ENCODE measurements at places on chromosomes 12 and 14.

DNA sequence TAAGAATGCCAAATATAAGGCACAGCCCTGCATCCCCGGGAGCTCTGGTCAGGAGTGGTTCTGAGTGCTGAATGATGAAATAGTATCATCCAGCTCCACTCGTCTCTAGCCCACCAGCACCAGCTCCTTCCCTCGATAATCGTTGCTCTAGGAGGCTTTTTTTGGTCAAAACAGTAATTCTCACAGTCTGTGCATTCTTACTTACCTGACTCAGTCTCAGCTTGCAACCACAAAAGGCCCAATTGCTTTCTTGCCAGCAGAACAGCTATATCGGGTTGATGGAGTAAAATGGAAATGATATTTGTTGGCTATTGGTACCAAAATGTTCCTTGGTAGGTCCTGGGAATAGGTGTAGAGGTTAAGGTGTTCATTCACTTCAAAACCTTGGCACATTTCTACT lies 94.8 kb downstream of the BMP4 start:
- DNase-seq, result no peak

GRCh38 chr12:20716985-20717384 lies 21.9 kb downstream of the SLCO1C1 start:
- no peak for DNase-seq

- peak; percentile 71 for DNase-seq
Measured at GRCh38 chr12:57247041-57247440, 3.9 kb downstream of the STAC3 start.

DNA sequence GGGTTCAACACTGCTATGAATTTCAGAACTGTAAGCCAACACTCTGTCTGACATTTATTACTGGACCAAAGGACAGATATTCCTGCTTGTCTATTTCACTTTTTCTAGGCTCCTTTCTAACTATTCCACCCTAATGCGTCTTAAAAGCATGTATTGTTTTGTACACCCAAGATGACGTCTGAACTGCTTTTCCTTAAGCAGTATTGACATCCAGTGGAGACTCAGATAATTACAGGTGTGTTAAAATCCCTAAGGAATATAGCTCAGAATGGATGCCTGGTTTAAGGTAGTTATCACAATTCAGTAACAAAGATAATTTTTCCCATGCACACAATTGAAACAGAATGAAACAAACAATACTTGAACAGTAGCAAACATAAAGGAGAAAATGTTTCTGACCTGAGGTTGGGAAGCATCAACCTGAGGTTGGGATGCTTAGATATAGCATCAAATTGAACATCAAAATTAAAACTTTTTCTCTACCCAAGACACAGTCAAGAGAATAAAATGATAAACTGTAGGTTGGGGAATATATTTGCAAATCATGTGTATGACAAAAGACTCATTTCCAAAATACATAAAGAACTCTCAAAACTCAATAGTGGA lies 93.7 kb upstream of the PTPRR start:
- no peak for DNase-seq

- peak; percentile 98 for DNase-seq
Measured at GRCh38 chr12:110937104-110937641, 16.8 kb upstream of the MYL2 start.

- no peak for DNase-seq
Measured at GRCh38 chr14:106280876-106281275, 754.5 kb downstream of the TMEM121 start.

DNA sequence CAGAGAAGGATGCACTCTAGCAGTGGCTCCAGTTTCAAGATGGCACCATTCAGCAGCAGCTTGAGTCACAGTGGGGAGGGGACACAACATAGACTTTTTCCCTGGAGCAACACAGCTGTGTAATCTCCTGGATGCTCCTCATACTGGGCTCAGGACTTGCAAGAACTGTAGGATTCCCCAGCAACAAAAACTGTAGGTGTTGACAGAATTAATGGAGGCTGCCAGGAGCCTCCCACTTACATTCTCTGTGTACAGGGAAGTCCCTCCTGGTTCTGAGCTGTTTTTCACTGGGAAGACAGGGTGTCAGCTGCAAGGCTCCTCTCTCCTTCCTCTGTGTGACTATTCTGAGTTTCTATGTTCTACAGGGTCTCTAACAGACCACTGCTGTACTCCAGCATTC lies 217.9 kb downstream of the KIF21A start:
- no peak for DNase-seq

- peak; percentile 83 for DNase-seq
Measured at GRCh38 chr12:130162745-130163460, 639 bp downstream of the FZD10 start.

- no peak for DNase-seq
Measured at GRCh38 chr14:83372271-83372670, 1838.6 kb upstream of the SEL1L start.

GRCh38 chr12:96409731-96410130 lies 9.5 kb upstream of the CDK17 start:
- DNase-seq, result no peak

DNA sequence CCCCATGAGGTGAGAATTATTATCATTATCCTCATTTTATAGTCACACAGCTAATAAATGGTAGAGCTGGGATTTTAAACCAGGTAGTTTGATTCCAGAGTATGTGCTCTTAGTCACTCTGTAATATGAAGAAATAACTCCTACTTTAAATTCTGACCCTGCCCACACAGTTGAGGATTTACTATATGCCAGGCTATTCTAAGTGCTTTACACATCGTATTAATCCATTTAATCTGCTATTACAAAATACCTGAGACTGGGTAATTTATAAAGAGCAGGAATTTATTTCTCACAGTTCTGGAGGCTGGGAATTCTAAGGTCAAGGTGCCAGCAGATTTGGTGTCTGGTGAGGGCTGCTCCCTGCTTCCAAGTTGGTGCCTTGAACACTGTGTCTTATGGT lies 19.6 kb upstream of the WIF1 start:
- no peak for DNase-seq

DNA sequence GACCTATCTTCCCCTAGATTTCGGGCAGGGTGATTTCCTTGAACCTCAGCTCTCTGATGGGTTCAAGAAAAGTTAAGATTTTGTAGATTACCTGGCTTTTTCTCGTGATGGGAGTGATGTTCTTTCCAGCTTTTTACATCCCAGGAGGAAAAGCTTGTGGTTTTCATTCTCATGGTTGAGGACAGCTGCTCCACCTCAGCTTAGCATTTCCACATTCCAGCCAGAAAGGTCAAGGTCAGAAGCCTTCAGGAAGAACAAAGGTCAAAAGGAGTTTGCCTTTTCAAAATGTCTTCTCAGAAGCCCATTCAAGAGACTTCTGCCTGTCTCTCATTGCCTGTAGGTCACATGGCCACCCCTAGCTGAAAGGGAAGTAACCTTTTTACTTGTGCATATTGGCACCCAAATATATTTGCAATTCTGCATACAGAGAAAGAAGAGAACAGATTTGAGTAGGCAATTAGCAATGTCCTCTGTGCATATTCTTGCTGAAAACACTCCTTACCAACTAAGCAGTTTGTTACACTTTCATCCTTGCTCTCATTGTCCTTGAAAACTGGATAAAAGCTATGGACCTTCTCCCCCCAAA lies 6.6 kb upstream of the ADGRD1 start:
- peak; percentile 11 for DNase-seq

DNA sequence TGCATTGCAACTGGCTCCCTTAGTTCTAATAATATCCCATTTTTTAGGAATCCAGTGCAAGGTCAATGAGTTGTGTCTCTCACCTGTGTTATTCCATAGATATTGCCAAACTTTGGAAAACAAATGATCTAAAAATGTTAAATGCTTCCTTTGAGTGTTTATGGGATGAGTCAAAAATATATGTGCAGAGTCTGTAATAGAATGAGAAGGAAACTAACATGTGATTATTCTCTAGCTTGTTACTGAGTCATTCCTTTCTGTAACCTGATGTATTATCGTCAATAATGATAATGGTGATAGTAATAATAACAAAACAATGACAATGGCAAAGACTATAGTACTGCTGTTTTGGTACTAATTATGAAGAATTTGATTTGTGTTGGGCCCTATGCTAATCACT lies 11.5 kb downstream of the ACSS3 start:
- no peak for DNase-seq

DNA sequence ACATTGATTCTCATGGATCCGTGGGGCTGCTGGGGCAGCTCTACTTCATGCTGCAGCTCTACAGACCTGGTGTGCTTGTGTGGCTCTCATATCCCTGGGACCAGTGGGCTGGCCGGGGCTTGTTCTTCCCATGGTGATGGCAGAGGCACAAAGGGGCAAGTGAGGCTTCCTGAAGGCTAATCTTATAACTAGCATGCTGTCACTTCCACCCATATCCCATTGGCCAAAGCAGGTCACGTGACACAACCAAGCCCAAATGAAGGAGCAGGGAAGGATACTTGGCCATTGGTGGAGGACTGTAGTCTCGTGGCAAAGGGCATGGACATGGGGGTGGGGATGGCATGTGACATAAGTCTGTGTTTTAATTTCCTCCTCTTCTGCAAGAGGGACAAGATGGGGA lies 9.9 kb downstream of the PLBD2 start:
- peak; percentile 68 for DNase-seq

GRCh38 chr12:101697930-101698799 lies 725 bp downstream of the CHPT1 start:
- DNase-seq, result peak; percentile 77

DNA sequence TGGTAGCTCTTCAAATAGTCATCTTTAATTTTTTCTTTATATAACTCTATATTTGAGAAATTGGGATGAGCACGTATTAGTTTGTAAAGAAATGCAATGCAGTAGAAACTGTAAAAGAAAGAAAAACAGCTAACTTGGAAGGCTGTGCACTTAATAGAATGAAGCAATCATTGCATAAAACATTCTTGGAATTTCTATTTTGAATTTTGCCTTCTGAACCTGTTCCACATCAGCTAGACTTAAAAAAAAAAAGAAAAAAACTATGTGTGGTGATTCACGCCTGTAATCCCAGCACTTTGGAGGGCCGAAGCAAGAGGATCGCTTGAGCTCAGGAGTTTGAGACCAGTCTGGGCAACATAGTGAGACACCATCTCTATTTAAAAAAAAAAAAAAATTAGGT lies 29.4 kb downstream of the SCN8A start:
- no peak for DNase-seq

DNA sequence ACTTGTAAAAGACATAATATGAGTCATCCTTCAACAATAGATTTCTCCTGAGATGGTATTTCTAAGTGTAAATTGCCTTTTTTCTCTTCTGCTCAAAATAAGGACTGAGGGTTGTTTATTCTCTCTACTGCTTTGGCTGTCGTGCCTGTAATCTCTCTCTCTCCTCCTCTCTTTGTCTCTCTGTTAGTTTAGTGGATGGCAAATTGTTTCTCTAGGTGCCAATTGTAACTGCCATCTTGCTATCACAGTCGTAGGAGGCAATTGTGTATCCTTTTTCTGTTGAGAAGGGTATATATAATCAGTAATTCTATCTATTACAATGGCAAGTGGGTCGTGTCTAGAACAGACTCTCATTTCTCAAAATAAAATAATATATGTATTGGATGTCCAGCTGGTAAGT lies 545.0 kb upstream of the FBXO33 start:
- DNase-seq, result no peak

DNA sequence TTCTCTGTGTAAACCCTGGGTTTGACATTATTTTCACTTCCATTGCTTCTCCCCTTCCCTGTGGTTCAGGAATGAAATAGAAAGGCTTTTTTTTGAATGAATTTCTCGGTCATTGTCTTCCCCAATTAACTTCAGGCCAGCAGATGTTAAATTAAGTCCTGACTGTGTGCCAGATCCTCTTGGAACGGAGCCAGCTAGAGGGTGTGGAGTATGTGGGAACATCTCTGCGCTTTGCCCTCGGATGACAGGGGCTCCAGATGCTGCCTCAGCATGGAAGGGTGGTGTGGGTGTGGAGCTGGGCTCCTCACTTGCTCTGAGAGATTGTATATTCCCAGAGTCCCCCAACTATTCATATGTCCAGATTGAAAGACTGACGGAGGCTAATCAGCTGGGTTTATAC lies 13.1 kb downstream of the KRT85 start:
- DNase-seq, result peak; percentile 34

DNA sequence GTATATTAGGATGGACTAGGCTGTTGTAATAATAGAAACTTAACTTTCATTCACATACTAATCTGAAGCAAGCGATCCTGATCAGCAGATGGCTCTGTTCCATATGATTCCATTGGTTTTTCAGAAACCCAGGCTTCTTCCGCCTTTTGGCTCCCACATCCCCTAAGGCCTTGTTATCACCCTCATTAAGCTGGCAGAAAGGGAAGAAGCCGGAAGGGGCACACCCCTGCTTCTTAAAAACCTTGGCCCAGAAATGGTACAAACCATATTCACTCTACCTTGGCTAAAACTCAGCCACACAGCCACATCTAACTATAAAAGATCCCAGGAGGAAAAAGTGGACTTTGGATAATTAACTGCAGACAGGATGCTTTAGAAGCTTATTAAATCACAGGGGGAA lies 329.2 kb downstream of the PCNX1 start:
- DNase-seq, result no peak

- DNase-seq, result peak; percentile 42
Measured at GRCh38 chr12:1934831-1935230, 16.4 kb upstream of the CACNA2D4 start.

GRCh38 chr12:116136340-116136739 lies 141.2 kb downstream of the MED13L start:
- no peak for DNase-seq

- no peak for DNase-seq
Measured at GRCh38 chr14:92905667-92906066, 17.3 kb upstream of the CHGA start.

DNA sequence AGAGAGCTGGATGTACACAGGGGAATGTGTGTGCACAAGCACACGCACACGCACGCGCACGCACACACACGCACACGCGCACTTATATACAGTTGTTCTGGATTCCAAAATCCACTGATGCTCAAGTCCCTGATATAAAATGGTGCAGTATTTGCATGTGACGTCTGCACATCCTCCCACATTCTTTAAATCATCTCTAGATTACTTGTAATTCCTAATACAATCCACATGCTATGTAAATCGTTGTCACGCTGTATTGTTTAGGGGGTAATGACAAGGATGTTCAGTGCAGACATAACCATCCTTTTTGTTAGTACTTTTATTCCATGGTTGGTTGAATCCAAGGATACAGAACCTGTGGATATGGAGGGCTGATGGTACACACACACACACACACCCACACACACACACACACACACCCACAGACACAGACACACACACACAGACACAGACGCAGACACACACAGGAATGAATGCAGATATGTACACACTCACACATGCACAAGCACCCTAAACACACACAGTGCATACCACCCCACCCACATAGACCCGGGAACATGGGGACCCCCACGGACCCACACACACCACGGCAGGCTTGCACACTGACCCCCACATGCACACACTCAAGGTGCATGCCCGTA lies 188.5 kb upstream of the PRMT8 start:
- no peak for DNase-seq

DNA sequence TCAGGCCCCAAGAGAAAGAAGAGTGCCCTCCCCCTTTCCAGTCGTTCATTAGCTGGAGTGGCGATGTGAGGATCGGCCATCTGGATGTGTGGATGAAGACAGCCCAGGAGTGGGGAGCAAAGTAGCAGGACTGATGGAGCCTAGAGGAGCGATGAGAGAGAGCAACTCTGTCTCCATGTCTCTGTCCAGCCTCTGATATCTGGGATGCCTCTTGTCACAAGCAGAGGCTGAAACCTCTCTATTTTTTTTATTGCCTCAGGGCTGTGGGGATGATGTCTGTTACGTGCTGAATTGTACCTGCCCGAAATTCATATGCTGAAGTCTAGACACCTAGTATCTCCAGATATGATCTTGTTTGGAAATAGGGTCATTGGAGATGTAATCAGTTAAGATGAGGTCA lies 2.7 kb downstream of the SERPINA11 start:
- DNase-seq, result no peak

Data from endodermal cell (in vitro differentiated cells).